ENCODE measurements at places on chromosomes 16 and 17.

- H3K4me1 ChIP-seq, result no peaks in the 10 kb centered on the region
- H3K27ac ChIP-seq, result no peak overlapping the region
- H3K4me3 ChIP-seq, result no peak overlapping the region
- peak; percentile 57 for DNase-seq
- no peaks in the 10 kb centered on the region for H3K36me3 ChIP-seq
Observed at GRCh38 chr17:51322390-51323029, 62.2 kb downstream of the UTP18 start.

- no peaks in the 10 kb centered on the region for H3K27me3 ChIP-seq
- no peak overlapping the region for H3K27ac ChIP-seq
Observed at GRCh38 chr17:80516171-80516932, 28.3 kb upstream of the RPTOR start.

- peaks cover 8% of the 10 kb centered on the region for H3K4me1 ChIP-seq
- no peak overlapping the region for H3K27ac ChIP-seq
- no peak overlapping the region for H3K4me3 ChIP-seq
- no peak for DNase-seq
- H3K27me3 ChIP-seq, result no peaks in the 10 kb centered on the region
Observed at GRCh38 chr17:42026857-42027589, 7.1 kb downstream of the NKIRAS2 start.

DNA sequence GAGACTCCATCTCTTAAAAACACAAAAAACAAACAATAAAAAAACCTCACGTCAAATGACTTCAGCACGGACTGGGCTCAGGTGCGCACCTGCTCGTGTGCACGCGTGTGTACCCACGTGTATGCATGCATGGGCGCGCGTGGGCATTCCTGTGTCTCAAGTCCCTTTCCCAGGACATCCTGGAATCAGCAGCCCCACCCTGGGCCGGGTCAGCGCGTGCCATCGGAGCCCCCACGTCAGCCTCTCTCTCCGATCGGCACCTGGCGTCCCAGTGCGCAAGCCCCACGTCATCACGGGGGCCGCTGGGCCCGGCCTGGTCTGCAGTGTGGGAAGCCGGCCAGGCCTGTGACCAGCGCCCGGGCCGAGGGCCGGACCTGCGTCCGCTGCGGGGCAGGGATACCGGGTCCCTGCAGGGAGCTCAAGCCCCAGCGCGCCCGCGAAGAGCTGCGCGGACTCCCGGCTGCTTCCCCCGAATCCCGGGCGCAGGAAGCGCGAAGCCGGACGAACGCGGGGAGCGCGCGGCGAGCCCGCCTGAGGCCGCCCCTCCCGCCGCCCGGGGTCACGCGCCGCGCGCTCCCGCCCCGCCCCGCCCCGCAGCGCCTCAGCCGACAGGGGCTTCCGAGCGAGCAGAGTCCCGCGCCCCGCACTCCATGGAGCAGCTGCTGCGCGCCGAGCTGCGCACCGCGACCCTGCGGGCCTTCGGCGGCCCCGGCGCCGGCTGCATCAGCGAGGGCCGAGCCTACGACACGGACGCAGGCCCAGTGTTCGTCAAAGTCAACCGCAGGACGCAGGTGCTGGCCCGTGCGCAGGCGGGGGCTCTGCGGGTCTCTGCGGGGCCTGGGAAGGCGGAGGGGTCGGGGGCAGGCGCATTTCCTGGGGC is at the start of gene FN3K:
TSS of gene FN3K (plus strand) at position 629 of the 880 bp plus-strand sequence. CDS start at position 651, 22 bp downstream.
- no peak within 1 kb of the TSS for H3K4me3 ChIP-seq
- peaks cover 10% of the 10 kb centered on the region for H3K4me1 ChIP-seq
- no peak within 1 kb of the TSS for H3K27ac ChIP-seq
- DNase-seq, result no peak

DNA sequence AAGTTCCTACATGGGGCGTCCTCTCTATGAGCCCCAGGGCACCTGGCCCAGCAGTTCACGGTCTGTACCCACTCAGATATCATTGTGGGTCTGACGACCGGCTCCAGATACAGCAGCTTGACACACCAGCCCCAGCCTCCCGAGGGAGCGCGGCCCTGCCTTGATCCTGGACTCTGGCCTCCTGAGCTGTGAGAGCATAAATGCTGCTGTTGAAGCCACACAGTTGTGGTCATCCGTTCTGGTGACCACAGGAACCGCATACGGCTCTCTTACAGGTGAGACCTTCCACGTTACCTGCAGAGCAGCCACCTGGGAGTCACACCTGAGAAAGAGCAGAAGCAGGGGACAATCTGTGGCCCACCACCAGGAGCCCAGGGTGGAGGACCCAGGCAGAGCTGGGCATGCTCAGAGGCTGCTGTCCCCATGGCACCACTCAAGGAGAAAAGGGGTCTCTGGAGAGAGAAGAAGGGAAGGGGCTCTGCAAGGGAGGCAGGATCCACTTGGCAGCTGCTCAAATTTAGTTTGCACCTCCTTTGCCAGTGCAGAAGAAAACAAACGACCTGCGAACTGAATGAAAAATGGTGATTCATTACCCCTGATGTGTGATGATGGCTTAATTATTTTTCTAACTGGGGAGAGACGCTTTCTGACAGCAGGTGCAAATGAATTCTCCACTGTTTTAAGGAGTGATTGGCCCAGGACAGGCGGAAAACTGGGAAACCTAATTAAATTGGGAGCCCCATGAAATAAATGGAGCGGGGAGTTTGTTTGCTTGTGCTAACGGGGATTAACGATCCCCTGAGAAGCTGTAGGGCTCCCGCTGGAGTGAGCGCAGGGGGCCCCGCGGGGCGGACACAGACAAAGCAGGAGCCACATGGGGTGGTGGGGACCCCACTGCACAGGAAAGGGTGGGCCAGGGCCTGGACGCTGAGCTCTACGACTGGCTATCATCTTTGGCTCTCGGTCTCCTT is 208.9 kb downstream of the RBFOX3 start:
- DNase-seq, result no peak
- no peak overlapping the region for H3K4me3 ChIP-seq
- no peak overlapping the region for H3K27ac ChIP-seq
- H3K4me1 ChIP-seq, result peaks cover 10% of the 10 kb centered on the region
- no peaks in the 10 kb centered on the region for H3K36me3 ChIP-seq

DNA sequence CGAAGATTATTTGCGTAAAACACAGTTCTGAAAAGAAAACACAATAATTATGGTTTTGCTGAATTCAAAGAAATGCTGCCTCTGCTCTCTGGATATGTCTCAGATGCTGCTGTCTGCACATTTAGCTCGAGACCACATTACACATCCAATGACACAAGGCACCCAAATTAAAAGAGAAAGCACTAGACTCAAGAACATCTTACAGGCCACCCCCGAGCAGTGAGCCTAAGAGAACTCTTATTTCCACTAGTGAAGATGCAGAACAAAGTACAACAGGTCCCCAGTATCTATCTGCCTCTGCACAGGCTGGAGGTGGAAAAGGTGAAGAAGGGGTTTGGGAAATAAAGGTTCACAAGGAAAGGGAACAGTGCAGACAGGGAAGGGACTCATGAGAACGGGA is 33.5 kb downstream of the GRB2 start:
- no peak overlapping the region for H3K27ac ChIP-seq
- H3K36me3 ChIP-seq, result peaks cover 19% of the 10 kb centered on the region
- H3K4me1 ChIP-seq, result peaks cover 53% of the 10 kb centered on the region
- H3K4me3 ChIP-seq, result peak overlapping the region; percentile 51

DNA sequence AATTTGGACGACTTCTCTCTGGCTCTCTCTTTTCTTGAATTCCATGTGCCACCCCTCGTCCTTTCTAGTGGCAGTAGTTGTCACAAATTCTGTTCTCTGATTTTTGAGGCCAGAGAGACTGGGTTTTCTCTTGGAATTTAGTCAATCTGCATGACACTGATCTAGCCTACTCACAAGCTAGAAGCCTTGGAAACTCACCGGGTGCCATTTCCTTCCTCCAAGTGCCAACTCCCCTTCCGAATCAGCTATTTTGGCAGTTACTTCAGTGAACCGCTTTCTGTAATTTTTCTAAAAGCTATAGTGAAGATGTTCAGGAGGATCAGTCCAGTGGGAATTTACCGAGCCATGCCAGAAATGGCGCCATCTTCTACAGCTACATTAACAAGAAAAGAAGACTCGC is 228.9 kb downstream of the PMP22 start:
- no peaks in the 10 kb centered on the region for H3K27me3 ChIP-seq
- no peak overlapping the region for H3K4me3 ChIP-seq
- H3K36me3 ChIP-seq, result no peaks in the 10 kb centered on the region

- H3K4me3 ChIP-seq, result no peak overlapping the region
- no peaks in the 10 kb centered on the region for H3K27me3 ChIP-seq
- H3K36me3 ChIP-seq, result no peaks in the 10 kb centered on the region
- no peak for DNase-seq
- no peak overlapping the region for H3K27ac ChIP-seq
- H3K4me1 ChIP-seq, result no peaks in the 10 kb centered on the region
Observed at GRCh38 chr16:51012396-51012795, 138.7 kb downstream of the SALL1 start.

Measured in CD4-positive, CD25-positive, alpha-beta regulatory T cell (primary cell).